Activated CD4-positive, alpha-beta T cell treated with anti-CD3 and anti-CD28 coated beads for 4 hours (primary cell): ENCODE measurements at places on chromosomes 7 and 10.

DNA sequence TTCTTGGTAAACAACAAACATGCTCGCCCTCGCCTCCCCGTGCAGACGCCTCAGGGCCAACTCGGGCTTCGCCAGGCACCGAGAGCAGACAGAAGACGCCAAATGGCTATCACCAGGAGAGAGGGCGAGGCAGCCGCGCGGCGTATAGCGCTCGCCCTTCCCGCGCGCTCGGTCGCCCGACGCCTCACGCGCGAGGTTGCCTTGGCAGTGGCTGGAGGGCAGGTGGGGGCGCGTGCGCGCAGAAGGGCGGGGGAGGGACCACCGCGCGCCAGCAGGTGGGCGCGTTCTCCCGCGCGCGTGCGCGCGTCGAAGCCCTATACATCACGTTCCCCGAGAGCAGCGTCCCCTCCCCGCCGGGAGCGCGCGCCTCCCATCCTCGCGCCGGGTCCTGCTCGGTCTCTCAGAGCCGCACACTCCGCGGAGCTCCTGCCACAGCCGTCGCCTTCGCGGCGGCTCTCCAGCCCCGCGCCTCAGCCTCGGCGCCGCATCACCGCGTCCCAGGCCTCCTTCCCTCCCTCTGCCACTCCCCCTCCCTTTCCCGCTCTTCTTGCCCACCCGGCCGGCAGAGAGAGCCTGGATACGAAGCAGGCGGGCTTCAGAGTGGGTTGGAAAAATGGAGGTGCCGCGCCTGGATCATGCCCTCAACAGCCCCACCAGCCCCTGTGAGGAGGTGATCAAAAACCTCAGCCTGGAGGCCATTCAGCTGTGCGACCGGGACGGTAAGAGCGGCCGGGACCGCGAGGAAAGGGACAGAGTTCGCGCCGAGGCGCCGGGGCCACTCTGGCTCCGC is at the start of gene PHYHIPL:
Gene PHYHIPL, plus strand, starts transcription at position 403 of the 790 bp plus-strand sequence. Its CDS starts 211 bp downstream, at position 614.
- DNase-seq: no peak

GRCh38 chr7:92709150-92709549 is 119.0 kb upstream of the FAM133B start:
- DNase-seq: no peak

- no peak for DNase-seq
These were observed 61.6 kb downstream of the NHLRC2 start for GRCh38 chr10:113916053-113916452.

DNA sequence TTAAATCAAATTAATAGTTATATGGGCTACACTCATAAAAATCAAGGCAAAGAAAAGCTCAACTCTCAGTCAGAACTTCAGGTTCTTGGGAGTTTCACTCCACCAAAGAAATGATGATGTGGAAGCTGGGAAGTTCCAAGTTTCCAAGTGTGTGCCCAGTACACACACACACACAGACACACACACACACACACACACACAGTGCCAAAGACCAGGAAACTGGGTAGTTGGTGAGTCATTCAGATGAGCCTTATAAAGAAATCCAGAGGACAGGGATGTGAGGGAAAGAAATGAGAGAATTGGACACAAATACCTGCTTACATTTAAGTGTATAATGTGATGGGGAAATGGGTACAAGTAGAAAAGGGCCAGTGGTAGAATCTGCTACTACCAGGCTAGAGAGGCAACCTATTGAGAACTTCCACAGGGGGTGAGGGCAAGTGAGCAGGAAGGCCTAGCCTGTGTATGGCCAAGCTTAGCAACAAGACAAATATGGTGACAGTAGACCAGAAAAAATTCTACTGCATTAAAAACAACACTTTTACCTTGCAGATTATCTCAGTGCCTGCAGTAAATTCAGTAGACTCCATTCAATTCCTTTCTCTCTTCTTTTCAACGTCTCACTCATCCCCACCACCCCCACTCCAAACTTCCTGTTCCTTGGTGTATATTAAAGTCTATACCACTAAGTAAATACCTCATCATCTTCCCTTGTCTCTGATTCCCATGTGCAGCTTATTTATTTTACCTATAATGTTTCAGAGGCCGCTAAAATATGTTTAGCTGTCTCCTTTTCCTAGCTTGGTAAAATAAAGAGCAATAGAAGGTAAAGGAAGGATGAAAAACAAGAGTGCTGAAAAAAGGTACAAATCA is 95.0 kb downstream of the CABCOCO1 start:
- DNase-seq: no peak

- DNase-seq: no peak
These were observed 120.7 kb upstream of the GDF10 start for GRCh38 chr10:47179291-47179647.

- DNase-seq: no peak
These were observed 25.4 kb downstream of the TTYH3 start for GRCh38 chr7:2657208-2657607.

DNA sequence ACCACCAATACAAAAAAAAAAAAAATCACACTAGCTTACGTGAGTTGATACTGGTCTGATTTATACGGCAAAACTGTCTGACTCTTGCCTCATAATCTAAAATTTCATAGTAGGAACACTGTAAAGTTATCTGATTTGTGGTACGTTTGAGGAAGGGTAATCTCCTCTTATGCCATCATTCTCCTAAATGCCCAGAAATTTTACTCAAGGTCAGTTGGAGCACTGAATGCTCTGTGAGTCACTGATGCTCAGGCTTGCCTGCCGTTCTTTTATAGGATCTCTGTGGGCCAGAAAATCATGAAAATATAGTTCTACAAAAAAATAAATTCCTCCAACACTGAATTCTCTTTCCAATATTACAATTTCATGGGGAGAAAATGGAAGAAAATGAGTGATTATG is 135.7 kb downstream of the PDE1C start:
- no peak for DNase-seq

DNA sequence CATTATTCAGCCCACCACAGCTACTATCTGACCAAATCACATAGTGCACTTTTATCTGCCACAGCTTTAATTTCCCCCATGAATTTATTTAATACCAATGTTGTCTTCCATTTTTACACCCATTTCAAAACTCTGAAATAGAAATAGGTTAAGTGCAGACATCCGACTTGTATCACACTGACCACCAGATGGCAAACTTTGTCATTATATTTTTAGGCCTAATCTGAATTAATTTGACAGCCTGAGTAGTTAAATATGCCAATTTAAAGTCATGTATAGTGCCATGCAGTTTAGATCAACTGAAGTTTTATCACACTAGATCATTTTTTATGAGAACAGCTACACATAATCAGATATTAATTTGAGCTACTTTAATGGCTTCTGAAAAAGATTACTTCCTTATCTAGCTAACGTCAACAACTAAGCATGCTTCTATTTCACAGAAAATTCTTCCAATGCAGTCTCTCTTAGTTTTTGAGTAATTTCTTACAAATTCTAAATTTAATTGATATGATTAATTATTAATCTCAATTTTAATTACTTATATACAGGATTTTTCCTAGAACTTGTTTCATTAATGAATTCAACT is 566.4 kb downstream of the GFRA1 start:
- DNase-seq: no peak
